ENCODE measurements at places on chromosomes 4 and X.
A peak's percentile ranks its signal among the peaks of the same experiment; 100 is the strongest.

- H3K27ac ChIP-seq, result no peak overlapping the region
- H3K27me3 ChIP-seq, result peaks cover 2% of the 10 kb centered on the region
- peak overlapping the region; percentile 10 for H3K4me3 ChIP-seq
- peaks cover 10% of the 10 kb centered on the region for H3K4me1 ChIP-seq
Observed at GRCh38 chr4:175946472-175947116, 119.0 kb upstream of the WDR17 start.

GRCh38 chr4:123265443-123265842, 131.2 kb upstream of the SPRY1 start:
- H3K4me1 ChIP-seq, result peaks cover 2% of the 10 kb centered on the region
- H3K27me3 ChIP-seq, result no peaks in the 10 kb centered on the region
- no peak overlapping the region for H3K27ac ChIP-seq
- DNase-seq, result no peak
- no peak overlapping the region for H3K4me3 ChIP-seq

DNA sequence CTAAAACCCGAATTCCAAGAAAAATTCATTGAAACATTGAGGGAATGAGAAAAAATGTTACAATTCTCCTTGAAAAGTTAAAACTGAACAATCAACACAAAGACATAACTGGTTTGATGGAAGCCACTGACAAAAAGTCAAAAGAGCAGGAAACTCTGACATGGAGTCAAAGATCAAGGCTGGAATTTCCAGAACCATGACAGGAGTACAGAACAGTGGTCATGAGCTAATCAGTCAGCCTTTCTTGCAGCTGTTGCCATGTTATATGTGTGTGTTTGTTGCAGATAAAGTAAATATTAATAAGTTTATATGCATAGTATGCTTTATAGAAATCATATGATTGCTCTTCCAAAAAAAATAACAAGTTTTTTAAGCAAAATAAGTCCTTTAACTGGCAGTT, 184.7 kb upstream of the HCCS start:
- no peaks in the 10 kb centered on the region for H3K36me3 ChIP-seq

DNA sequence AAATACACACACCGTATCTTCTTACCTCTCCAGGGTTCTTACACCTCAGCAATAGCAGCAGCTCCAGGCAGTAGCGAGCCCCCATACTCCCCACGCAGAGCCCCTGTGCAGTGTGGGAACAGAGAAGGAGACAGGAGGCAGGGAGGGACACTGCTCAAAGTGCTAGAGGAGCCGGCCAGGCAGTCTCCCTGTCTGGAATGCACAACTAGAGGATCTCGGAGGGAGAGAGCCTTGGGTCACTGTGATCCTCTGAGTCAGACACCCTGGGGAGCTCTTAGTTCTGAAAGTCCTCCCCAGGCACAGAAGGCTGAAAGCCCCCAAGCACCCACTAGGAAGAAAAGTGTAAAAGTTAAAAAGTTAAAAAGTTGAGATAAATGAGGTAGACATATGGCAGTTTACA, 16.0 kb downstream of the AMELX start:
- no peak for DNase-seq
- H3K36me3 ChIP-seq, result no peaks in the 10 kb centered on the region
- no peaks in the 10 kb centered on the region for H3K4me1 ChIP-seq
- no peaks in the 10 kb centered on the region for H3K27me3 ChIP-seq
- H3K4me3 ChIP-seq, result no peak overlapping the region
- no peak overlapping the region for H3K27ac ChIP-seq

DNA sequence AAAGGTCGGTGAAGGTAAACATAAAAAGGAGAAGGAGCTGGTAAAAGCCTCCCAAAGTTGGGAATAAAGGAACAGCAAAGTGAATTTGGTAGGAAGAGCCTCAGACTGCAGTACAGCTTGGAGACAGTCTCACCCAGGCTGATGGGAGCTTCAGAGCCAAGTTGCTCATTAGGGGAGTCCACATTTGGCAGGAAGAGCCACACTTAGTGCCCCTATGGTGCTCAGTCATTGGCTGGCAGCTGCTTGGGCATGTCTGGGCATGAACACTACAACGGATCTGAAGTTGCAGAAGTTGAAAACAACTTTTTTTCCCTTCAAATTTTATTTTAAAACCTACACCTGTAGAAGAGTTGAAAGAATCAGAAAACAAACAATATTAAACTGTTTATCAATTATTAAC, 2497.3 kb downstream of the ARAP2 start:
- no peak overlapping the region for H3K4me3 ChIP-seq
- DNase-seq, result no peak
- H3K36me3 ChIP-seq, result no peaks in the 10 kb centered on the region
- no peaks in the 10 kb centered on the region for H3K27me3 ChIP-seq

DNA sequence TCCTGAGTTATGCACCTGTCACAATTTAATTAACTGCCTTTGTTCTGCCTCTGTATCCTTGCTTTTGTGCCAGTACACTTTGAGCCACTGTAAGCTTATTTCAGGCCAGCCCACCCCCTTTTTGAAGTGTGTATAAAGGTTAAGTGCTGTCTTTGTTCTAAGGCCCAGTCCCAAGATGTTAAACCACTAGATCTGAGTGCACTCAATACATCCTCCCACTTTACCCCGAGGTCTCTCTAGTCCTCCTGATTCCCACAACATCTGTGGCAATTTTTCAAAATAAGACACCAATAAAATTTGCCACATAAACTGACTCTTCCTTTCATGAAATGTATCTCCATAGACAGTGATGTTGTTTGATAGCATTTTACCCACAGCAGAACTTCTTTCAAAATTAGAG, 124.1 kb upstream of the SPIN4 start:
- no peak for DNase-seq
- no peak overlapping the region for H3K4me3 ChIP-seq
- H3K27ac ChIP-seq, result no peak overlapping the region
- H3K27me3 ChIP-seq, result no peaks in the 10 kb centered on the region

- H3K27ac ChIP-seq, result no peak overlapping the region
- peaks cover 28% of the 10 kb centered on the region for H3K36me3 ChIP-seq
- no peak for DNase-seq
- H3K4me3 ChIP-seq, result no peak overlapping the region
Observed at GRCh38 chr4:123020285-123020684, 97.9 kb upstream of the NUDT6 start.

DNA sequence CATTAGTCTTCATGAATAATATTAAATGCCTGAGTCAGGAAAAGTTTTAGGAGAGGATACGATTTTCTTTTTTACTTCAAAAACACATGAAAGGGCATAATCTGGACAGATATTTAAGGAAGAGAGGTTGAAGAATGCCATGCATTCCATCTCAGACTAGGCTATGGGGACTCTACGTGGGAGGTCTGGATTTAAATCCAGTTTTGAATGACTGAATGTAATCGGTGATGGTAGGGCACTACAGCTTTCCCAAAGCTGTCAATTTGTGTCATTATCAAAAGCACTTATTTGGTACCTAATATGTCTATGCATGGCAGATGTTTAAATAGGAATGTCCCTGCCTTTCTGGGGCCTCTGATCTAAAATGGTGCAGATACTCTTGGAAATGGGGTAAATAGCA, 59.3 kb upstream of the RPL34 start:
- H3K27ac ChIP-seq, result no peak overlapping the region
- H3K4me1 ChIP-seq, result peaks cover 4% of the 10 kb centered on the region
- DNase-seq, result no peak
- peaks cover 3% of the 10 kb centered on the region for H3K27me3 ChIP-seq
- H3K36me3 ChIP-seq, result peaks cover 7% of the 10 kb centered on the region
- no peak overlapping the region for H3K4me3 ChIP-seq

- DNase-seq, result no peak
- no peak overlapping the region for H3K4me3 ChIP-seq
- H3K27ac ChIP-seq, result no peak overlapping the region
- H3K27me3 ChIP-seq, result peaks cover 4% of the 10 kb centered on the region
Observed at GRCh38 chr4:138113819-138114400, 128.2 kb downstream of the SLC7A11 start.

GRCh38 chr4:6961496-6962210, 52.0 kb downstream of the TBC1D14 start:
- DNase-seq, result no peak
- H3K27ac ChIP-seq, result no peak overlapping the region
- no peaks in the 10 kb centered on the region for H3K36me3 ChIP-seq

DNA sequence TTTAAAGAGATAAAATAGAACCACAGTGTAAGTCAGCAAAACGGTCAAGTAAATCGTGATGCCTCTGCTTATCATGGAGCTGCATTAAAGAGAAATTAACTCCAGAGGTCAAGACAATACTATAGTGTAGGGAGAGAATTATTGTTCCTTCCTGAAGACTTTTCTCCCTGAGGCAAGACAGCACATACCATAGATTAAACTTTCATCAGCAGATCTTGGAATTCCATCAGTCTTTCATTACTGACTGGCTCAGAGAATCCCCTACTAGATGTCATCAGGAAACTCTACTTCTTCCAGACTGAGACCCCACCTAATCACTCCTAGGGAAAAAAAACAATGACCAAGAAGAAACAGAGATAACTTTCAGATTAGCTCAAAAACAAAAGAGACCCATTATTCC, 131.3 kb downstream of the NSUN7 start:
- no peak for DNase-seq
- peaks cover 5% of the 10 kb centered on the region for H3K27me3 ChIP-seq
- no peak overlapping the region for H3K27ac ChIP-seq
- no peaks in the 10 kb centered on the region for H3K4me1 ChIP-seq
- no peak overlapping the region for H3K4me3 ChIP-seq

DNA sequence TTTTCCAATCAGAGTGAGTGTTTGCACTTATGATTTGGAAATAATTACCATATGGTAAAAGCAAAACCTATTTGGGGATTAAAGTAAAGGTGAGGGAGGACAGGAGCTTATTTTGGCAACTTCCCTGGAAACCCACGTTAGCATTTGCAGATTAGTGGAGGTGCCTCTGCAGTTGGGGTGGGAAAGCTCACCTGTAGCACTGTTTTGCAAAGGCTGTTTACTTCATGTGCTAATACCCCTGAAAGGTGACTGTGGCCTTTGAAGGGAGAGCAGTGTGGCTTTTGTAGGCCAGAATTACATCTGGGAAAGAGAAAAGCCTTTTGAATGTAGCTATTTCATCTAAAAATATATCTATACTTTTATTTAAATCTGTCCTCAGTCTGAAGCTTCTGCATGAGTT, 9.4 kb downstream of the SUPT20HL1 start:
- DNase-seq, result no peak
- no peaks in the 10 kb centered on the region for H3K36me3 ChIP-seq
- H3K27ac ChIP-seq, result no peak overlapping the region
- H3K27me3 ChIP-seq, result peaks cover 4% of the 10 kb centered on the region
- H3K4me1 ChIP-seq, result peaks cover 3% of the 10 kb centered on the region
- H3K4me3 ChIP-seq, result no peak overlapping the region

DNA sequence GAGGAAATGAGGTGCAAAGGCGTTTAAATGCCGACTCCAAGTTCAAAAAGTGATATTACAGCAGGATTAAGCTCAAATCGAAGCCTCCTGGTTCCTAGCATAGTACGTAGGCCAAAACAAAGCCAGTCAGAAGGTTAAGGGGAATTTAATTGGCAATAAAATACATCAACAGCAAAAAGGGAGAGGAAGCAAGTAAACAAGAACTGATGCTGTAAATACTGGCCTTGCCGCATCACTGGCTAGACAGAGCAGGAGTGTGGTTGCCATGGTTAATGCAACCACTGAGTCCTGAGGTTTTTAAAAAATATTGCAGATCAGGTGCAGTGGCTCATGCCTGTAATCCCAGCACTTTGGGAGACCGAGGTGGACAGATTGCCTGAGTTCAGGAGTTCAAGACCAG, 63.2 kb upstream of the FBXW7 start:
- no peaks in the 10 kb centered on the region for H3K27me3 ChIP-seq
- no peaks in the 10 kb centered on the region for H3K4me1 ChIP-seq
- H3K36me3 ChIP-seq, result no peaks in the 10 kb centered on the region
- no peak overlapping the region for H3K4me3 ChIP-seq
- no peak overlapping the region for H3K27ac ChIP-seq
- no peak for DNase-seq

GRCh38 chrX:4253092-4253491, 539.6 kb upstream of the PRKX start:
- peaks cover 3% of the 10 kb centered on the region for H3K27me3 ChIP-seq
- H3K4me1 ChIP-seq, result peaks cover 6% of the 10 kb centered on the region
- peak overlapping the region; percentile 15 for H3K27ac ChIP-seq

GRCh38 chr4:74447636-74448233, 2.8 kb downstream of the AREG start:
- H3K36me3 ChIP-seq, result peaks cover 13% of the 10 kb centered on the region
- DNase-seq, result no peak
- H3K4me3 ChIP-seq, result no peak overlapping the region
- H3K27me3 ChIP-seq, result peaks cover 6% of the 10 kb centered on the region
- H3K27ac ChIP-seq, result no peak overlapping the region

All from immature natural killer cell (primary cell).